ENCODE measurements at places on chromosomes 4 and X. TPM values are rescaled to one million over a fixed set of nuclear protein-coding genes. Genes with fewer than 3 reads are reported as not detected.

- DNase-seq: no peak
Measured at GRCh38 chr4:120765260-120765680, 157.3 kb downstream of the PRDM5 start.

- no peak for DNase-seq
Measured at GRCh38 chr4:139144161-139144859, 32.7 kb downstream of the ELF2 start.

- DNase-seq: no peak
Measured at GRCh38 chr4:2485956-2486355, 17.1 kb downstream of the RNF4 start.

SMIM31 gene
- total RNA-seq: not detected

- no peak for DNase-seq
Measured at GRCh38 chr4:32789026-32789608, 2068.9 kb downstream of the PCDH7 start.

DNA sequence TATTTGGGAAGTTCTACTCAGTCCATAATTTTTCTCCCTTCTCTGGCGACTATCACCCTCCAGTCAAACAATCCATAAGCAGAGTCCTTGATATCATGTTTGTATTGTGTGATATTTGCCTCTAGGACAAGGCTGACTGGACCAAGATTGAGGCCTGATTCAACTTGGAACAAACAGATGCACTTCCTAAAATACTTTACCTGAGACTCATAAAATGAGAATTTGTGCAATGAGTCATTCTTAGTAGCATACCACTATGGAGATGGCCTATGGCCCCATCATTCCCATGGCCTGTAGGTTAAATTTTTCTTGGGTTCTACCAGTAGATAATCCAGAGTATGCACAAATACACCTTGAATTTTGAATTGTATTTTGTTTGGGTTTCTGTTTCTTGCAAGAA lies 74.2 kb upstream of the DMD start:
- DNase-seq: no peak

GRCh38 chr4:129278868-129279267 lies 182.9 kb downstream of the C4orf33 start:
- no peak for DNase-seq

- no peak for DNase-seq
Measured at GRCh38 chr4:173609158-173609557, 79.1 kb upstream of the HAND2 start.

DNA sequence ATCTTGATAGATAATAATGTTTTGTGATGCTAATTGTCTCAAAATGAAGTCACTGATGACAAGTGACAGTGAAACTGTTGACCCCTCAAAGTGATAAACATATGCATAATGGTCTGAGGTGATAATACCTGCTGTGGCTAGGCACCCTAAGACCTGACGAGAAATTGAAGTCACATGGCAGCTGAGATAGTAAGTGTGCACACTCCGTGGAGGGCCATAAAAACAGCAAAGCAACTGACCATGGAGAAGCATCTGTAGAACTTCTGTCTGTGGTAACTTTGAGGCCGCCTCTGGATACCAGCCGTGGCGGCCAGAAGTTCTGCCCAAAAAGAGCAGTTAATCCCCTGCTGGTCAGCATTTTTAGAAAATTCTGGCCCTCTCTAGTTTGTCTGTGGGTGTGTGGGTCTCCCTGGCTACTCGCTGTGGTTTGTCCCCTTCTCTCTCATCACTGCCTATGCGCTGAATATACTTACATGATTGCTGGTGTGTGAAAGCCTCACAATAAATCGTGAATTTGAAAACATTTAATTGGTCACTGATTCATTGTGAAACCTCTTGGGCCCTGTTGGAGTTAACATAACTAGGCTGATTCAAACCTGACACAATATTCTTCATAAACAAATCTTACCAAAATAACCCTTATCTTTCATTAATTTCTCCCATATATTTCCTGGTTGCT lies 50.6 kb downstream of the CCDC149 start:
- no peak for DNase-seq

DNA sequence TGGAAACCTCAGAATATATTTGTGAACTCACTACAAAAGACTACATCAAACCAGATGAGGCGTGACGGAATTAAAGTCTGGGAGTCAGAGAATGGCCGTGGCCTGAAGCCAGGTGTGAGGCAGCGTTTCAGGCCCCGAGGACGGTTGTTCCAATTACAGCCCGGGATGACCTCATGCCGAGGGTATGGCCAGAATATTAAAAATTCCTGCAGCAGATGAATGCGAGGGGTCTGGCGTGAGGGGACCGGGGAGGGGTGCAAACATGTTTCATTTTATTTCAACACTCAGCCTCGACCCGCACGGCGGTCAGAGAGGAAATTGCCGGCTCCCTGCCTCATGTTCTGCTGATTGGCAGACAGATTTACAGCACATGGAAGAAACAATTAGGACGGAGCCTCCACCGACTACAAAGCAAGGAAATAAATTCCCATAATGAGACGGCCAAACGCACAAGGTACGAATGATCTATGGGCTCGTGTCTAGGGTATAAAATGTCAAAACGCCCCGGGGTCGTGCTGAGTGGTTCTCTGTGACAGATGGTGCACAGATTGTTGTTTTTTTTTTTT lies 289.7 kb downstream of the SHOX start:
- DNase-seq: no peak

GRCh38 chr4:53481586-53481985 lies 104.1 kb downstream of the FIP1L1 start:
- no peak for DNase-seq

CT45A5 gene
- not detected for total RNA-seq

AREG gene
- total RNA-seq: not detected

GRCh38 chrX:8310409-8310808 lies 139.3 kb upstream of the VCX2 start:
- DNase-seq: no peak

DNA sequence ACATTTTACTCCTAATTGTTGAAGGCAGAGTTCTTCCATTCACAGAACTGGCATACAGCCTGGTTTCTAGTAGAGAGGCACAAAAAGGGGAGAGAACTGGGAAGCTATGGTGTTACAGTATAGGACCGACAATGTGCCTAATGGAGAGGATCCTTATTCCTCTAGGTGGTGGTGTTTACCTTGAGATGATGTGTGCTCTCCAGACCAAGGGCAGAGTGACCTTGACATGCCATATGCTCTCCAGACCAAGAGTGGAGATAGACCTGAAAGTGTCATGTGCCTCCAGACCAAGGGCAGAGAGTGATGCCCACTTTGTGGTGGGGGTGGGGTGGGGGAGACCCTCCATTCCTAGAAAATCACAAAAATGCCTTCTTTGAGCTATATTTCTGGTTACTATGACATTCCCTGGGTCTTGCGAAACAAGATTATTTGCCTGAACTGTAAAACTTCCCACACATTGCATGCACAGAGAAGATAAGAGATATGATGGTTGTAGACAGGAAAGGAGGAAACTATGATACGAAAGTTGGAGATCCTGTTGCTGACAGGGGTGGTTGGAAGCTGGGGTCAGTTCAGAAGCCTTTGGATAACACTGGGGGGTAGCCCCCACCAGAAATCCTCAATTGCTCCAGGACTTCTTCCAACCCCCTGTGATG lies 119.7 kb downstream of the TEX13C start:
- no peak for DNase-seq

MAGEB17 gene
- not detected for total RNA-seq

- DNase-seq: no peak
Measured at GRCh38 chr4:174531486-174531885, 9.2 kb upstream of the HPGD start.

YIPF7 gene
- not detected for total RNA-seq

HTT gene
- 54.7 TPM for total RNA-seq

- no peak for DNase-seq
Measured at GRCh38 chr4:17580969-17581368, 4.0 kb downstream of the LAP3 start.

DNA sequence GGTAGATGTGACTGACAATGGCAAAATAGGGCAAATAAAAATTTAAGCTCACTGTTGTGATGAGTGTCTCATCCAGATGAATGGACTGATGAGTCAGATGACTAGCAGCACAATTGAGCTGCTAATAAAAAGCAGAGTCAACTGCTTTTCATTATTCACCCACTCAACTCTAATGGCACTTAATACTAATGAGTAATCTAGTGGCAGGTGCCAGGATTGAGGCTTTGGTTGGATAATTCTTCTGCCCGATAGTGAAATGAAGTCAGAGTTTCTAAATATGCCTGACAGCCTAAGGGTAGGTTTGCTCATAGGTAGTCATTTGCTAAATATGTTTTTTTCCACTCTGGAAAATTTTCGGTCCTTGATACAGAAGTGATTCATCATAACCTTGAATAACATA lies 10.4 kb downstream of the OGT start:
- DNase-seq: no peak

DNA sequence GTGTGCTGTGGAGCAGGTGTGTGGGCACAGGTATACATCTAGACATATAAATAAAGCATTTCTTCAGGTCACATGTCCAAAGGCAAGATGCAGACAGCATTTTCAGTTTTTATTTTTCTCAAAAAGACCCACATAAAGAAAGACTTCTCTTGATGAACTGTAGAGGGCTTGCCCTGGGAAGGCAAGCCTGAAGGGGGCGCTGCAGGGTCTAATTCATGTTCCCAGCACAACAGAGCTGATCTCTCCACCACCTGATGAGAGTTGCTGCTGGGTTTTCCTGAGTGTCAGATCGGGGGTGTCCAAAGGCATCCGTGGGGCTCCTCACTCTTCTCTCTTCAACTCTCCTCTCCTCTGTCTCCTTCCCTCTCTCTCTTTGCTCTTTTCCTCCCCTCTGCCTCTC lies 26.6 kb downstream of the ADRA2C start:
- peak; percentile 34 for DNase-seq

GRCh38 chr4:52106660-52107059 lies 55.6 kb downstream of the SPATA18 start:
- no peak for DNase-seq

DNA sequence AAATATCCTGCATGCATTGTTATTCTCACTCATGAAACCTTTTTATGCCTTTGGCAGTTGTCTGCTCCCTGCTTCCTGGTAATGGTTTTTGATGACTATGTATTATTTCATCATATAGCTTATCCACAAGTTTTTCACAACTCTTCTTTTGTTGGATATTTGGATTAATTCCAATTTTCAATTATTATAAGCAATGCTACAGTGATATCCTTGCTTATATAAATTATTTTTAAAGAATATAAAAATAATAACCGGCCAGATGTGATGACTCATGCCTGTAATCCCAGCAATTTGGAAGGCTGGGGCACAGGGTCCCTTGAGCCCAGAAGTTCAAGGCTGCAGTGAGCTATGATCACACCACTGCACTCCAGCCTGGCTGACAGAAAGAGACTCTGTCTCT lies 47.0 kb downstream of the ASIC5 start:
- no peak for DNase-seq

GRCh38 chr4:163736876-163737275 lies 242.4 kb downstream of the TMA16 start:
- DNase-seq: no peak

PPEF2 gene
- not detected for total RNA-seq

- no peak for DNase-seq
Measured at GRCh38 chr4:60002603-60003337, 1197.4 kb upstream of the ADGRL3 start.

GRCh38 chrX:115388879-115389278 lies 99.4 kb downstream of the LUZP4 start:
- no peak for DNase-seq

- DNase-seq: no peak
Measured at GRCh38 chrX:105052926-105053325, 167.6 kb downstream of the TEX13A start.

- DNase-seq: no peak
Measured at GRCh38 chr4:81664079-81664478, 192.4 kb upstream of the RASGEF1B start.

DNA sequence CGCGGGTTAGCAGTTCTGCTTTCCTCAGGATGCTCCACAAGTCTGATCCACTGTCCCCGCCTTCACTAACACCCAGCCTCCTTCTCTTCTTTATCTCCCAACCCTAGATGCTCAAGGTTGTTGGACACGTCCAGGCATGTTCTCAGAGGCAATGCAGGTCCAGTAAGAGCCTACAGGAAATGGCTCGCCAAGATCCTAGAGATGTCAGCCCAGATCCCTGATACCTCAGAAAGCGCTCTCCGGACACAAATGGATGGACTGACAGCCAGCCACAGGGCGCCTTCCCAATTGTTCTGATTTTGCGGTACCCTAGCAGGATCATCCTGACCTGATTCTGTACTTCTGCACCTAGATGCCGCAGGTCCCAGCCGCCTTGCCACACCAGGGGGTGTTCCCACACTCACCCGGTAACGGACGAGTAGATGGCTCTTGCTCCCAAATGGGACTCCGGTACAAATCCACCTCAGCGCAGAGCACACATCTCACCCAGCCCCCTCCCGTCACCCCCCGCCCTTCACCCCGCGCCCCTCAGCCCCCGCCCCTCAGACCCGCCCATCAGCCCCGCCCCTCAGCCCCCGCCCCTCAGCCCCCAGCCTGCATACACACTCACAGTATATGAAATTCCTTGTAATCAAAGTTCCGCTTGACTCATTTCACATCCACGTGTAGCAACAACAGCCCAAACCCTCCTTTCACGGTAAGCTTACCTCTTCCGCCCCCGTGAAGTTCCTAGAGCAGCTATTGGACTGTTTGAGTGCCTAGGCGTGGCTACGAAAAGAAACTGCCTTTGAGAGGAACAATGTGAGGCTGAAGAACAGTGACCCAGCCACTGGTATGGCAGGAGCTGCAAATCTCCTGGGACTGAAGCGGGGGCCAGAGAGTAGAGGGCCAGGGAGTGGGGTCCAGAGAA lies at the start of gene EDA2R:
EDA2R (minus strand) TSS at position 488 of the 910 bp plus-strand sequence. CDS start 23,058 bp downstream, outside the sequence.
- DNase-seq: peak; percentile 52

ENPP6 gene
- not detected for total RNA-seq

BEX1 gene
- total RNA-seq: 6.0 TPM

DNA sequence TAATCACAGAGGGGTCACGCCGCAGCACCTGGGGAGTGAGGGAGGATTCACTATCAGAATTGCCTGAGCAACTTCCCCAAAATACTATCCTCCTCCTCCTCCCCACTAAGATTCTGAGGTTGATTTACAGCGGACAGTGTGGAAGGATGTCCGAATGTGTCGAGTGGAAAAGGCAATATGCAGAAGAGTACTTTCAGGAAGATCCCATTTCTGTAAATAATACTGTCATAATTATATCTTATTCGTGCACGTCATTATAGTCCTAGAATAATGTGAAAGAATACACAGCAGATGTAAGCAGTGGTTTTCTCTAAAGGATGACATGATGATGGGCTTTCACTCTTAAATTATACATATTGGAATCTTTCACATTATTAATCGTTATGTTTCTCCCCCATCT lies 149.8 kb upstream of the NOCT start:
- no peak for DNase-seq

POLN gene
- 9.1 TPM for total RNA-seq

- no peak for DNase-seq
Measured at GRCh38 chr4:186104890-186105646, 564 bp downstream of the FAM149A start.

Data from chondrocyte (in vitro differentiated cells).